ENCODE measurements at places on chromosomes 2 and 18. TPM values are rescaled to one million over a fixed set of nuclear protein-coding genes. Genes with fewer than 3 reads are reported as not detected.

The RUFY4 gene
- total RNA-seq = 1.8 TPM

The REV1 gene
- 29.6 TPM for total RNA-seq

The ECEL1 gene
- 0.12 TPM for total RNA-seq

The UGT1A4 gene
- not detected for total RNA-seq

The REEP1 gene
- 0.19 TPM for total RNA-seq

The TXNDC2 gene
- not detected for total RNA-seq

The ARHGAP28 gene
- total RNA-seq = not detected

DNA sequence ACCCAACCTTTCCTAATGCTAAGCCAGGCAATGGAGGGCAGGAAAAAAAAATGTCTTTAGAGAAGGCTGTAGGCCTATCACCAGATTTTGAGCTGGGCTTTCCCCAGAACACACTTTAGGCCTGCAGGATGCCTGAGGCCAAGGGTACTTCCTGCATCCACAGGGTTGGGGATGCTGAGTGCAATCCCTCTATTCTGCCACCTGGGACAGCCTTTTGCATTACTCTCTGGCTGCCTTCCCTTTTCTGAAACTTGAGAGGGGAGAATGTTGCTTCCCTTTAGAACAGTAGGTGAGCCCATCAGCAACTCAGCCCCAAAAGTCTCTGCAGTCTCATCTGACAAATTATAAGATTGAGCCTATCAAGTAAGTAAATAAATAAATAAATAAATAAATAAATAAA lies 195.2 kb downstream of the SLC8A1 start:
- no peak for DNase-seq

- DNase-seq = no peak
Observed at GRCh38 chr2:16173893-16174692, 233.7 kb downstream of the MYCN start.

GRCh38 chr2:20443276-20443920 lies 3.5 kb upstream of the RHOB start:
- DNase-seq = peak; percentile 19

GRCh38 chr2:199499005-199499404 lies 41.3 kb upstream of the SATB2 start:
- no peak for DNase-seq

- DNase-seq = no peak
Observed at GRCh38 chr2:100412881-100413321, 4.6 kb downstream of the CHST10 start.

GRCh38 chr18:25990473-25990872 lies 99.9 kb downstream of the SS18 start:
- no peak for DNase-seq

GRCh38 chr18:23547846-23548245 lies 38.5 kb downstream of the NPC1 start:
- DNase-seq = no peak

GRCh38 chr18:13502585-13502984 lies 223.8 kb downstream of the FAM210A start:
- no peak for DNase-seq

- DNase-seq = peak; percentile 32
Observed at GRCh38 chr2:25044990-25045389, 3.1 kb downstream of the EFR3B start.

- no peak for DNase-seq
Observed at GRCh38 chr2:42913280-42913878, 121.0 kb upstream of the HAAO start.

DNA sequence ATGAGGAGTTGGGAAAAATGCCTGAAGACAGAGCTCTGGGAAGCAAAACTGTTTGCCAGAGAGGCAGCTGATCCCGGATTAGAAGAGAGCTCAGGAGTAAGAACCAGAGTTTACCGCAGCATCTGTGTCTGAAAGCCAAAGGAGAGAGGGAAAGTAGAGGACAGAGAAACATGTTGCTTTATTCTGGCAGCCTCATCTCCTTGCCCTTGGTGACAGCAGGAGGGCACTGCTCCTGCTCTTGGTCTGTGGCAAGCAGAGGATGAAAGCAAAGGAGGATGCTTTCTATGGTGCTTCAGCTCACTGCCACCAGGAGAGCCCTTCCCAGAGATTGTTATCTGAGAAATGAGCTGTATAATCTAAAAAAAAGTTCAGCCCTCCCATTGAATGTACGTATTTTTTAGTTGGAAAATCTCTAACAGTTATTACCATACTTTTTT lies 7.7 kb downstream of the SLC1A4 start:
- DNase-seq = no peak

- DNase-seq = no peak
Observed at GRCh38 chr2:213537579-213537978, 253.3 kb downstream of the SPAG16 start.

DNA sequence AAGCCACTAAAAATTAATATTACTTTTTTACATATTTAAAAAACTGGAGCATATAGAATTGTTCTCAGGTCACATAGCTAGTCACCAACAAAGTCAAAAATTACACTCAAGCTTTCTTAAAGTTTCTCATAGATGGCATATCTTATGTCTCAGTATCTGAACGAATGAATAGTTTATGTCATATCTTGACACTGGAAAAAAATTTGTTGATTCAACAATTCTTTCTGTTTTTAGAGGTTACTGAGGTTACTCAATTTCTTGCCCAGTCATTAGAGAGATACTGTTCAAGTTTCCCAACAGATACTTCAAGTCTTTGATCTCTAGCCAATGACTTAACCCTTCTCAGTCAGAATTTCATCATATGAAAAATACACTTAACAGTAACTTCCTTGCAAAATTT lies 113.1 kb upstream of the XIRP2 start:
- no peak for DNase-seq

- DNase-seq = no peak
Observed at GRCh38 chr2:69001879-69002278, 11.1 kb upstream of the ANTXR1 start.

DNA sequence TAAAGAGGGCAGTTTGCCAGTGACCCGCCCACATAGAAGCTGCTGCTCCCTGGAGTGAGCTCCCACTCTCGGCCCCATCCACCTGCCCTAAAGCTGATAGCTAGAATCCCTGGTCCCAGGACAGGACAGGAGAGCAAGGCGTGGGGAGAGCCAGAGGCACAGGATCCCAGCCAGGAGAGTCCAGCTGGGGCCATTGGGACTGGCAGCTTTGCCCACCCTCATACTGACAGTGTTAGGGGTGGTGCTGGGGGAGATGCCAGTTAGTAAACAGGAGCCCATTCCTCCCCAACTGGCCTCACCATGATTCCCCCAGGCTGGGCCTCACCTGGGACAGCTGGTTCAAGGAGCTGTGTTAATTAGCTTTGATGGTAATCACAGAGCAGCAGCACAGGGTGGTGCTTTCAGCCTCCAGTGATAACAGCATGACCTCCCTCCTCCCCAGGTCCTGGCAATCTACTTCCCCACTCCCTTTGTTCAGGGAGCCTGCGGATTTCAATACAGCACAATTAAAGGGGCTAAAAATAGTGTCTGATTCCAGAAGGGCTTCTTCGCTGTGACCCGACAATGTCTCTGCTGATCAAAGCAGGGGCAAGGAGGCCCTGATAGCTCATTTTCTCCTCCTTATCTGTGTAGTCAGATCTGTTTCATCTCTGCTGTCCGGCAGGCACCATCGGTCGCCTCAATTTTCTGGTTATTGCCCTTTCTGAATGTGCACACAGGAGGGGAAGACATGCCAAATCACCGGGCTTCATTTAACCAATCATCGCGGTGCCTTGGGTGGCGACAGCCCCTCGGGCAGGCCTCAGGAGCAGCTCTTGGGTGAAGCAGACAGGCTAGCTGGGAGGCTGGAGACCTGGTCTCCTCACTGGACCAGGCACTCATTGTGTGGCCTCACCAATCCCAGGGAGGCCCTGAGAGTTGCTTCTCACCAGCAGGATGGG lies 119.9 kb upstream of the TEX51 start:
- no peak for DNase-seq

GRCh38 chr18:36321658-36322407 lies 24.3 kb downstream of the FHOD3 start:
- DNase-seq = no peak

DNA sequence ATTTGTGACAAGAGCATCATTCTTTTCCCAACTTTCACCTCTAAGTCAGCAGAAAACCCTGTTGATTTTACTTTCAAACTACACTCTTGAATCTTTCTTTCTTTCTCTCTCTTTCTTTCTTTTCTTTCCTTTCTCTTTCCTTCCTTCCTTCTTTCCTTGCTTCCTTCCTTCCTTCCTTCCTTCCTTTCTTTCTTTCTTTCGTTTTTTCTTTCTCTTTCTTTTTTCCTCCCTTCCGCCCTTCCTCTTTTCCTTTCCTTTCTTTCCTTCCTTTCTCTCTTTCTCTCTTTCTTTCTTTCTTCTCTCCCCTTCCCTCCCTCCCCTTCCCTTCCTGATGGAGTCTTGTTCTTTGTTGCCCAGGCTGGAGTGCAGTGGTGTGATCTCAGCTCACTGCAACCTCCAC lies 649.5 kb downstream of the PLCL1 start:
- DNase-seq = no peak

DNA sequence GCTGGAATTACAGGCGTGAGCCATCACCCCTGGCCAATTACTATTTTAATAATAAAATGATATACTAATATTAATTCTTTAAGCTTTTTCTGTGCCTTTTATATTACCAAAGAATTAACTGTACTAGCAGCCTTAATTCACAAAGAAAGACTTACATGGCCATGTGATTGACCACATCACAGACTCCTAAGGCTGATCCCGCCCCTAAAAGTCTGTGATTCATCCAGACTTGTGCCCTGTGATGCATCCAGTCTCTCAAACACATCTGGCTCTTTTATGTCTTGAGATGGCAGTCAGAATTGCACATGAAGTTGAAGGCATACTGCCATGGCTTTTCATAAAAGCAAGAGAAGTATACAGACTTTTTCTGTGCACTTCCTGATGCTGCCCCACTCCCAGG lies 91.7 kb downstream of the DTNA start:
- DNase-seq = peak; percentile 52

DNA sequence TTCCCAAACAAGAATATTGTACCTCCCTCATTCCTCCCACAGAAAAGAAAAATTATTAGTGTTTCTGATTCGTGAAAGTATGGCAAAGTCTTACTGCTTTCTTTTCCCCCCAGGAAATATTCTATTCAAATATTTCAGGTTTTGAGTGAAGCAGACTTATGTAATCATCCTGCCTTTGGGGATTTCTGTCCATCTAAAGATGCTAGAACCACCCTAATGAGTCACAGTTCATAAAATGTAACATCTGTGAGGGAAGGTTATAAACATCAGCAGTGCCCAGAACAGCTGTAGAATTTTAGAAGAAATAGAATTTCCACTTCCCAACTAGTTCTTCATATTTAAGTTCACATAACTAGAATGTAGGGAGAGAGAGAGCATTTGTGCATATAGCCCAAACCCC lies 39.0 kb downstream of the EEF1B2 start:
- no peak for DNase-seq

DNA sequence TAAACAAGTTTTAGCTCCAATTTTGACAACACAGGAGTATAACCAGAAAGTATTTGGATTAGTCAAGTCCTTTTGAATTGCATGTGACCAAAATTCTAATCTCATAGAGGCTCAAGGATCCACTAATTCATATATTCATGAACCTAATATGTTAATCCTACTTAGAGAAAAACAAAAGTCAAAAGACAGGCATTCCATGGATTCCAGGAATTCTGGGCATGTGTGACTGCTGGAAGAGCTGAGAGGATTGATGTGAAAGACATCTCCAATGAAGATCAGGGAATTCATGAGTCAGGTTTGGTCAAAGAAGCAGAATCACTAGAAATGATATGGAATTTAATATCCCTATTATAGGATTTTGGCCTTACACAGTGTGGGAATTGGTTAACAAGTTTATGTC lies 1494.6 kb upstream of the DDX18 start:
- DNase-seq = no peak

DNA sequence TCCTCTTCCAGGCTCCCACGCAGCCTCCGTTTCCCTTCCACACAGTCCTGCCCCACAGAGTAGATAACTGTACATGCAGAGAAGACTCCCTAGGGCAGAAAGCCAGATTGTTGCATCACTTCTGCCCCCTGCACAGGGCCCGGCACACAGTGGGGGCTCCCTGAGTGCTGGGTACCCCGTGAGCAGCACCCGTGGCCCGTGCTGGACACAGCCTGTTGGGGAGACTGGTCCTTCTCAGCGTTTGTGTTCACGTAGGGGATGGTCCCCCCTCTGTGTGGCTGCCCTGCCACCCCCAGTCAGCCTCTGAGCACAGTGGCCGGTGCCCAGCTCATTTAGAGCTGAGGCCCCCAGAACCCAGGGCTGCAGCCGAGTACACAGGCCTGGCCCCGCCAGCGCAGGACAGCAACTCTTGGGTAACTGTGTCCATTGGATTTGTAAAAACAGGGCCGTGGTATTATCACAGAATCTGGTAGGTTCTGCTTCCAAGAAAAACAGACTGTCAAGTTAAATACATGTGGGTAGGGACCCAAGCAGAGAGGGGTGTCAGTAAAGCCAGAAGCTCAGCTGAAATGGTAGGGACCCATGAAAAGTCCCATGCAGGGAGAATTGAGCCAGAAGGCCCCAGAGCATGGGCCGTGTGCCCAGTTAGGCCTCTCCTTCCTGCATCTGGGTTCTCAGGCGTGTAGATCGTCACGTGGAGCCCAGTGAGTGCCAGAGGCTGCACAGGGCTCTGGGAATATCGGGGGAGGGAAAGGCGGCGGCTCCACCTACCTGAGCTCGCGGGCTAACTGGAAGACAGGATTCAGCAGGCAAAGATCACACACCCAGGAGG lies 257.3 kb downstream of the ATAD2B start:
- DNase-seq = no peak

GRCh38 chr18:39871961-39872360 lies 2083.1 kb upstream of the PIK3C3 start:
- no peak for DNase-seq

DNA sequence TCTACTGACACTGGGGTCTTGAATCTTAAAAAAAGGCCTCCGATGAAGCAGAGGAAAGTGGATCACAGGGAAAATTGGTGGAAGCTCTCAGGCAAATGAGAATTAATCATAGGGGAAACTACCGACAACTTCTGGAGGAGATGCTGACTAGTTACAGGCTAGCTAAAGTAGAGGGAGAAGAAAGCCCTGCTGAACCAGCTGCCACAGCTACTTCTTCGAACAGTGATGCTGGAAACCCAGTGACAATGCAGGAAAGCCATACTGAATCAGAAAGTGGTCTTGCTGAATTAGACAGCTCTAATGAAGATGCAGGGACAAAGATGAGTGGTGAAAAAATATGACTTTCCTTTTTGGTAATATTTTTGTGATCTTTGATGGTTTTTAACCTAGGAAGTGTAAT lies 44.9 kb upstream of the SLC3A1 start:
- no peak for DNase-seq

DNA sequence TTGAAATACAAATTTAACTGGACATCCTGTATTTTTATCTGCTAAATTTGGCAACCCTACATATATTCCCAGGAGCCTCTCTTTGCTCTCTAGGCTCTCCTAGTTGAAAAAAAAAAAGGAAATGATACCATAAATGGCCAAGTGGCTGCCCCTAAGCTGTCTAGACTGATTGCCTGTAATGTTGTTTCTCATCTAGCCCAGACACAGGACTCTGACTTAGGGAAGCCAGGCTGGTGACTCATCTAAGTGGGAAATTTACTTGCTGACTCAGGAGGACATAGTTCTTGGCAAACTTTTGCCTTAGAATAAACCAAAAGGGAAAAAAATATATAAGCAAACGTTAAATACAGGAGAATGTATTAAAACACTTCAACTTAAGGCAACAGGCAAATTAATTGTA lies 14.6 kb upstream of the ITGAV start:
- DNase-seq = peak; percentile 7

- DNase-seq = peak; percentile 13
Observed at GRCh38 chr2:28155627-28156026, 237.0 kb upstream of the FOSL2 start.
